Prostate gland (tissue), 2 donors: ENCODE measurements at places on chromosomes 11 and 22. TPM values are rescaled to one million over a fixed set of nuclear protein-coding genes. Genes with fewer than 3 reads are reported as not detected.
A peak's percentile ranks its signal among the peaks of the same experiment; 100 is the strongest.

Gene CHEK1
- 20.3 TPM for total RNA-seq

Gene BCL2L13
- total RNA-seq, result 64.7 TPM

Gene SPI1
- 6.8 TPM for total RNA-seq

GRCh38 chr11:118766035-118766434 lies 24.9 kb downstream of the DDX6 start:
- H3K27ac ChIP-seq, result peak overlapping the region; percentile 42
- H3K27me3 ChIP-seq, result no peaks in the 10 kb centered on the region
- H3K4me3 ChIP-seq, result no peak overlapping the region
- peaks cover 8% of the 10 kb centered on the region for H3K4me1 ChIP-seq
- peaks cover 4% of the 10 kb centered on the region for H3K36me3 ChIP-seq
- DNase-seq, result no peak

Gene ELF5
- total RNA-seq, result 2.7 TPM

Gene TMEM121B
- 15.5 TPM for total RNA-seq

- no peaks in the 10 kb centered on the region for H3K27me3 ChIP-seq
- H3K36me3 ChIP-seq, result no peaks in the 10 kb centered on the region
- no peak overlapping the region for H3K27ac ChIP-seq
- H3K4me1 ChIP-seq, result no peaks in the 10 kb centered on the region
- no peak for DNase-seq
Measured at GRCh38 chr11:117461396-117462182, 133.9 kb downstream of the CEP164 start.

Gene GGT5
- total RNA-seq, result 19.2 TPM

DNA sequence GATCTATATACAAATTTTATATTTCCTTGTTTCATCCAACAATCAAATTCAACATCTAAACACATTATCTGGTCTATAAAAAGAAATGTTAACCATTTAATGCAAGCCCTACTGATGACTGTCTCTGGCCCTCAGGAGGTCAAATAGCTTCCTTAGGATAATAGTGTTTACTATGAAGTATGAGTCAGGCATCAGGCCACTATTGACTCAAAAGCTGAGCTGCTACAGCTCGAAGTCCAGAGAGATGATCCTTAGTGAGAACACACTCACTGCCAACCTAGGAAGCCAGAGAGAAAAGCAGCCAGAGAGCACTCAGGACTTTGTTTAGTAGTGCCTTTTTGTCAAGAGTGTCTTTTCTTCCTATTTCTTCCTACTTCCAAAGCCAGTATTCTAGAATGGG lies 171.8 kb downstream of the SOX6 start:
- H3K36me3 ChIP-seq, result no peaks in the 10 kb centered on the region
- no peak overlapping the region for H3K4me3 ChIP-seq
- H3K27ac ChIP-seq, result no peak overlapping the region
- H3K4me1 ChIP-seq, result no peaks in the 10 kb centered on the region

GRCh38 chr22:29204455-29205183 lies 1.1 kb upstream of the EMID1 start:
- H3K36me3 ChIP-seq, result no peaks in the 10 kb centered on the region
- DNase-seq, result no peak

DNA sequence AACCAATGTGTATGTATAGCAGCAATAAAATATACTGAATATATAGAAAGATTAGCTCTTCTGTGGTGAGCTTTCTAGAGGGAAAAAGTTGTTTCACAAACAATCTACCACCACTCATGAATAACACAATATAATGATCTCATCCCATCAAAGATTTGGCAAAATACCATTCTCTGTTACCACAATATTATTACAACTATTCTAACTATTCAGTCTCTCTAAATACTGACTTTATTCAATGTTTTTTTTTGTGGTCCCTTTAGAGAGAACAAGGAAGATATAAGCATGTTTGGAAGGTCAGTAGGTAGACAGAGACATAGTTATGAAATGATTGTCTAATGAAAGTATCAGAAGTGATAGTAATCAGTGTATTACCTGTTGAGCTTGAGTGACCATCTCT lies 7.8 kb downstream of the CCDC90B start:
- H3K4me3 ChIP-seq, result no peak overlapping the region
- H3K4me1 ChIP-seq, result peaks cover 9% of the 10 kb centered on the region
- H3K27me3 ChIP-seq, result no peaks in the 10 kb centered on the region
- H3K36me3 ChIP-seq, result no peaks in the 10 kb centered on the region
- DNase-seq, result no peak
- no peak overlapping the region for H3K27ac ChIP-seq

GRCh38 chr11:79412761-79413160 lies 28.1 kb downstream of the TENM4 start:
- no peaks in the 10 kb centered on the region for H3K4me1 ChIP-seq
- H3K27ac ChIP-seq, result no peak overlapping the region
- H3K36me3 ChIP-seq, result no peaks in the 10 kb centered on the region
- no peaks in the 10 kb centered on the region for H3K27me3 ChIP-seq

GRCh38 chr11:79167510-79168188 lies 273.2 kb downstream of the TENM4 start:
- DNase-seq, result no peak
- H3K36me3 ChIP-seq, result no peaks in the 10 kb centered on the region
- no peak overlapping the region for H3K4me3 ChIP-seq
- no peaks in the 10 kb centered on the region for H3K4me1 ChIP-seq

DNA sequence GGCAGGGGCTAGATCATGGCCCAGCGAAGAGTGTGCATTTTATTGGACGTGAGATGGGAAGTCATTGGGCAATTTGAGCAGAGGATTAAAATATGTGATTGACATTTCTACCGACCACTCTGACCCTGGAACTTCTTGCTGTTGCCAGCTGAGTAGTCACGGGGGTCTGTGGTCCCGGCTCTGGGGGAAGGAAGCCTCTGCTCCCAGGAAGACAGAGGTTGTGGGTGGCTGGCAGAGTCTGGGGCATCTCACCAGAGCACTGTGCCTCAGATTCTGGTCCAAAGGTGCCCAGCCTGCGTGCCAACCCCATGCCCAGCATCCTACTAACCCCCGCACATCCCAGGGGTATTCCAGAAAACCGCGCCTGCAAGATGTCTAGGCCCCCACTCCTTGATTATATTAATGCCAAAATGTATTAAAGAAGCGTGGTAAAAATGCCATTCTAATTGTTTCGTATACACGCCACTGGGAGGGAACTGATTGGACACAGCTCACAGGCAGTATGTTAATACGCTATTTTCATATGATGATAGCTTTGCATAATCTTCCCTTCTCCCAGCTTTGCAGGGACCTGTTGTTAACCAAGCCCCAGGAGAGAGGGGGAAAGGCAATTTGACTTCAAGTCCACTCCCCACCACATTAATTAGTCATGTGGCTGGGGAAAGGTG lies 25.3 kb upstream of the LMO1 start:
- no peaks in the 10 kb centered on the region for H3K36me3 ChIP-seq
- no peak for DNase-seq
- H3K27ac ChIP-seq, result no peak overlapping the region
- H3K4me3 ChIP-seq, result no peak overlapping the region
- no peaks in the 10 kb centered on the region for H3K27me3 ChIP-seq

DNA sequence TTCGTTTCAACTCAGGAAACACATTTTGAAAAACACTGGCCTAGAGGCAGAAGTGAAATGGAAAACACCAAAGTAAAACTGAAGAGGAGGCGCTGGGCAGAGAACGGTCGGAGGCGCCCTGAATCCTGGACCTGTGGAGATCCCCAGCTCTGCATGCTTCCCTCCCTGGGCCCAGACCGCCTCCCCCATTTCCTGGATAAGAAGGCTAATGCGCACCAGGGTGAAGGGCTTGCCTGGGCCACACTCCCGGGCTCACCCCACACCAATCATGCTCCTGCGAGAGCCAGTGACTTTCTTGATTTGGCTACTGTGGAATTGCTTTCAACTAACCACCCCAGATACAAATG lies 167.1 kb downstream of the CRYBB2 start:
- H3K4me1 ChIP-seq, result no peaks in the 10 kb centered on the region
- no peak overlapping the region for H3K27ac ChIP-seq
- no peaks in the 10 kb centered on the region for H3K36me3 ChIP-seq

GRCh38 chr11:31243706-31244105 lies 125.8 kb downstream of the DCDC1 start:
- no peaks in the 10 kb centered on the region for H3K27me3 ChIP-seq
- no peaks in the 10 kb centered on the region for H3K36me3 ChIP-seq
- no peak for DNase-seq
- H3K27ac ChIP-seq, result no peak overlapping the region

Gene NAA40
- 24.7 TPM for total RNA-seq

Gene EED
- total RNA-seq, result 20.9 TPM

DNA sequence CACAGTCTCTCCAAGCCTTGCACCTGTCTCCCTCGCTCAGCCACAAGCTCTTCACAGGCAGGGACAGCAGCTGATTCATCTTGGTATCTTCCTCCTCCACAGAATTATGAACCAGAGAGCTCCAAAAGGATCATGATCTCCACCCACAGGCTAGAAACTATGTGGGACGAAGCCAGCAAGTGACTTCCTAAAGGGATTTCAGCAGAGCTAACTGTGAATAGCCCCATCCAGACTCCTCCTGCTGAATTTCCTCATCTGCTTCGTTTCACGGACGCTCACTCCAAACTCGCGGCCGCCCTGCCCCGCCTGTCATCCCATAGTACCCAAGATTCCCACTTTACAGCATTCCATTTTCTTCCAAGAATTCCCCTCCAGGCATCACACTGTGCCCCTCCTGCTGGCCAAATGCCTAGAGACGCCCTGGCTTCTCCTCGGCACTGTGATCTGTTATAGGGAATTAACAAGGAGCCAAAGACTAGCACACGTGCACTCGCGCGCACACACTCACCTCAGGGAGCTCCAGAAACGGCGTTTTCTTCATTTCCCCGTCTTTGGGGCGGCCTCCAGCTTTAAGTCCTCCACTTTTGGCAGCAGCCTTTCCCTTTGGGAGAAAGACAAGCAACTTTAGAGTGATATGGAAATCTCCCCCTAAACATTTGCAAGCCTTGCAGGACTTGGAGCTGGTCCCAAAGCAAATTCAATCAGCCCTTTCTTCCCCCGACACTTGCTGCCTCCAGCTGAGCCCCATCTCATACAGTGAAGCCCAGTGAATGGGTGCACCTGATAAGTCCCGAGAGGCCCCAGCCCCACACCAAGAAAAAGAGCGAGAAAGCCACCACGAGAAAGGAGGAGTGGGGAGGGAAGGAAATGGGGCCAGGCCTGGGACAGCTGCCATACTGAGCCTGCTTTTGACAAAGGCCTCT lies 35.5 kb downstream of the SPATA19 start:
- H3K4me3 ChIP-seq, result no peak overlapping the region
- H3K27me3 ChIP-seq, result peaks cover 4% of the 10 kb centered on the region
- no peak for DNase-seq
- H3K36me3 ChIP-seq, result no peaks in the 10 kb centered on the region
- H3K4me1 ChIP-seq, result no peaks in the 10 kb centered on the region

- DNase-seq, result no peak
- no peak overlapping the region for H3K4me3 ChIP-seq
- H3K27ac ChIP-seq, result no peak overlapping the region
- H3K4me1 ChIP-seq, result no peaks in the 10 kb centered on the region
- H3K36me3 ChIP-seq, result no peaks in the 10 kb centered on the region
- no peaks in the 10 kb centered on the region for H3K27me3 ChIP-seq
Measured at GRCh38 chr11:28743061-28743550, 634.9 kb downstream of the METTL15 start.

Gene TRIM6
- total RNA-seq, result 6.3 TPM

DNA sequence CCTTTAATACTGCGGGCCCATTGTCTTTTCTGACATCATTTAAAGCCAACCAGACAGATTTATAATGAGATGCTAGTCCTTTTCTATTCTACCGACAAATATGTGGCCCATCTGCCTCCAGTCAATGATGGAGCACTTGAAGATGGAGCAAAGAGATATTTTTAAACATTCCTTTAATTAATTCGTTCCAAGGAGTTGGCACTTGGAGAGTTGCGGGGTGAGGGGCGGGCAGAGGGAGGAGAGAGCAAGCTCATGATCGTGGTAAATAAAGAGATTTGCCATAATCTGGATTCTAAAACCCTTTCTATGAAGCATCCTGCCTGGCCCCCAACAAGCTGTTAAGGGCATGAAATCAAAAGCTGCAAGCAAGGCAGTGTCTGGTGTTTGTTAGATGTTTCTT lies 5.0 kb downstream of the SLC1A2 start:
- no peaks in the 10 kb centered on the region for H3K27me3 ChIP-seq
- DNase-seq, result no peak
- H3K36me3 ChIP-seq, result no peaks in the 10 kb centered on the region
- no peaks in the 10 kb centered on the region for H3K4me1 ChIP-seq
- H3K4me3 ChIP-seq, result no peak overlapping the region

DNA sequence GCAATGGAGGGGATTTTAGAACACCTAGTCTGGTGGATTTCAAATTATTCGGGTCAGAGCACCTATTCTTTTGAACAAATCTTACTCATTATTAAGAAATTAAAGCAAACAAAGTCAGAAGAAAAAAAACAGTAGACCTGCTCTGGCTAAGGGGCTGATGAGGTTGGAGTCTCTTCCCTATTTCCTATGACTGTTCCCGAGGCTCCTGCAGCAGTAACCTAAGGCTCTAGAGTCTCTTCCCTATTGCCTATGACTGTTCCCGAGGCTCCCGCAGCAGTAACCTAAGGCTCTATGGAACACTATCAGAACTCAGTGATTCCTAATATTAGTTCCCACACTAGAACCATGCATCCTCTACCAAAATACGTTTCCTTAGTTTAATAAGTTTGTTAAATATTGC lies 607.9 kb downstream of the NTM start:
- no peaks in the 10 kb centered on the region for H3K27me3 ChIP-seq
- H3K36me3 ChIP-seq, result no peaks in the 10 kb centered on the region
- no peak overlapping the region for H3K27ac ChIP-seq
- no peak for DNase-seq

- peaks cover 4% of the 10 kb centered on the region for H3K27me3 ChIP-seq
- H3K27ac ChIP-seq, result no peak overlapping the region
- H3K4me3 ChIP-seq, result no peak overlapping the region
- no peaks in the 10 kb centered on the region for H3K4me1 ChIP-seq
- no peak for DNase-seq
Measured at GRCh38 chr11:64726867-64727530, 4.0 kb upstream of the NRXN2 start.

Gene OR5D14
- not detected for total RNA-seq

Gene IFITM10
- total RNA-seq, result 2.6 TPM

DNA sequence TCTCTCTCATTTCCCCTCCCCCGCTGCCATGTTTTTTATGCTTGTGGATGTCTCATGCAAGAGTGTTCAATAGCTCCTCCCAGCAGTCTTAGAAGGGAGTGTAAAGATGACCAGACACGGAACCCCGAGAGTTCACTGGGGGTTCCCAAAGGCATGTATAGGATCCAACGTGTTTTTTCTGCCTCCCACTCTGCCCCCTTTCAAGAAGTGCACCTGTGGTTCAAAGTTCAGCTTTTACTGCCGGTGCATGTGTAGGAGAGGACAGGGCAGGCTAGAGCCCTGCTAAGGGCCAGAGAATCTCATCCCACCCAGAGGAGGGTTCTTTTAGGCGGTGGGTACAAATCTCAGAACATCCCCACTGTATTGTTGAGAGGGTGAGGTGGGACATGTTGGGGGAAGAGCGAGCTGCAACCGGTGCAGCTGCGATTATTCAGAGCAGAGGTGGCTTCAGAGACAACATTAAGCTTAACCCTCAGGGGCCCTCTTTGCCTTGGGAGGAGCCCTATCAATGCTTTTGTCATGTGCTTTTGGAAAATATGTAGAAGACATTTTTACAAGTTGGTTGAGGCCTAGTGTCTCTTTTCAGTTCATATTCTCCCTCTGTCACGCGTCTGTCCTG lies 14.5 kb downstream of the MIF start:
- no peaks in the 10 kb centered on the region for H3K36me3 ChIP-seq
- no peak overlapping the region for H3K27ac ChIP-seq

- no peak for DNase-seq
- H3K27me3 ChIP-seq, result no peaks in the 10 kb centered on the region
- H3K4me3 ChIP-seq, result no peak overlapping the region
- H3K4me1 ChIP-seq, result no peaks in the 10 kb centered on the region
- H3K36me3 ChIP-seq, result no peaks in the 10 kb centered on the region
Measured at GRCh38 chr11:55572548-55572947, 620 bp downstream of the OR4C16 start.

Gene MUC15
- 4.1 TPM for total RNA-seq
